HuH-7 (cell line): ENCODE measurements at places on chromosomes 5 and 9.

- DNase-seq = no peak
Measured at GRCh38 chr5:113380807-113381326, 53.9 kb downstream of the TSSK1B start.

DNA sequence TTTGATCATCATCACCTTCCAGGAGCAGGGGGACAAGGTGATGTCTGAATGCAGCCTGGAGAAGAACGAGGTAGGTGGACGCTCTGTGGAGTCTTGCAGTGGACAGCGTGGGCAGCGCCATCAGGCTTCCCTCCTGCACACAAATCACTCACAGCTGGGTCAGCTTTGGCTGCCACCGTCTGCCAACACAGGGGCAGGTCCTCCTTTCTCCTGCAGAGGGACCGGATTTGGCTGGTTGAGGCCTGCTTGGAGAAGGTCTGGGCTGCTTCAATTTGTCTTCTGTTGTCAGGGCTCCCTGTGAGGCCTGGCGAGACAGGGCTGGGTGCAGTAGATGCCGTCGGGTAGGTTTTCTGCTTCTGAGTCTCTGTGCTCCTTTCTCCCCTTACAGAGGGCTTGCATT lies 180.6 kb downstream of the CACNA1B start:
- DNase-seq = no peak

DNA sequence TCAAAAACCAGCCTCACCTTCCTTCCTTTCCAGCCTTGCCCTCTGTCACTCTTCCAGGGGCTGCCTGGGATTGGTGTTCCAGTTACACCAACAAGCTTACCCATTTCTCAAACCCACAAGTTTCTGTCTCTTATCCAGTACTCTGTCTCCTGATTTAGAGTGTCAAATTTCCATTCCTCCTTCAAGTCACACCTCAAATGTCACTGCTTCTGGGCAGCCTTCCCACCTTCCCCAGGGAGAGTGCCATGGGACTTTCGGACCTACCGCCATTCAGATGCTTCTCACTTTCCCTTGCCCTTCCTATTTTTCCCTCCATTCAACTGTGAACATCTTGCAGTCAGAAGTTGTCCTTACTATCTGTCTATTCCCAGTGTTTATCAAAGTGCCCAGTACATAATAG lies 2.0 kb upstream of the GRXCR2 start:
- DNase-seq = no peak

DNA sequence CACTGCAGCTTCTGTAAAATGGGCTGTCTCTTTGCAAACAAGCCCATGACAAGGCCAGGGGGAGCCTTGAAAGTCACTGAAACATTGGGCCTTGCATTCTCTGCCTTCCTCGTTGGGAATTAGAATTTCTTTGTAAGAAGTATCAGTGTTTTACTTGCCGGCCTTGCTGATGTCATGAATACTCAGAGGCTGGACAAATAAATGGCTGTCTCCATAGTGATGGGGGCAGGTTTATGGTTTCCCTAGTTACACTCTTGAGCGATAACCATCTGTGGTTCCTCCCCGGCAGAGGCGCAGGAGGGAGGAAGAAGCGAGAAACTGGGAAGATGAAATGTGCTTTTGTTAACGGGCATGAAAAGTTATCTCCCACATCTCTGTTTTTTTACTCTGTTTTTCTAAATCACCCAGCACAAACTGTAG lies 272.7 kb upstream of the PANK3 start:
- DNase-seq = no peak

DNA sequence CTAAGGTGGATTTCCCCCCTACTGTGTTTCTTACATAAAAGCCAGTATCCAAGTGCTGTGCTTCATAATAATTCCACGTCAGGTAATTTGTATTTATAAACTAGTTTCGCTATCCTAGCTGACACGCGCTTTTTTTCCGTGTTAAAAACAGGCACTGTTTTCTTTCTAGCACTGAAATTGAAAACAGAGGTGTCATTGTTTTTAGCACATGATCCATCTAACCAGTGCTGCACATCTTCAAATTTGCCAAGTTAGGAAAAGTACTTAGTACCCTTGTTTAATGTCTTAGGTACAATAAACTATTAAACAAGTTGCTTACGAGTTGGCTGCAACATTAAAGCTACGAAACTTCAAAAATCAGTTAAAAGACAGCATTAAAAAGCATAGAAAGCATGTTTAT lies 49.9 kb downstream of the JMY start:
- DNase-seq = no peak

GRCh38 chr9:83563360-83563759 lies 25.2 kb upstream of the FRMD3 start:
- DNase-seq = no peak

- no peak for DNase-seq
Measured at GRCh38 chr9:81619353-81620001, 69.9 kb downstream of the TLE1 start.

DNA sequence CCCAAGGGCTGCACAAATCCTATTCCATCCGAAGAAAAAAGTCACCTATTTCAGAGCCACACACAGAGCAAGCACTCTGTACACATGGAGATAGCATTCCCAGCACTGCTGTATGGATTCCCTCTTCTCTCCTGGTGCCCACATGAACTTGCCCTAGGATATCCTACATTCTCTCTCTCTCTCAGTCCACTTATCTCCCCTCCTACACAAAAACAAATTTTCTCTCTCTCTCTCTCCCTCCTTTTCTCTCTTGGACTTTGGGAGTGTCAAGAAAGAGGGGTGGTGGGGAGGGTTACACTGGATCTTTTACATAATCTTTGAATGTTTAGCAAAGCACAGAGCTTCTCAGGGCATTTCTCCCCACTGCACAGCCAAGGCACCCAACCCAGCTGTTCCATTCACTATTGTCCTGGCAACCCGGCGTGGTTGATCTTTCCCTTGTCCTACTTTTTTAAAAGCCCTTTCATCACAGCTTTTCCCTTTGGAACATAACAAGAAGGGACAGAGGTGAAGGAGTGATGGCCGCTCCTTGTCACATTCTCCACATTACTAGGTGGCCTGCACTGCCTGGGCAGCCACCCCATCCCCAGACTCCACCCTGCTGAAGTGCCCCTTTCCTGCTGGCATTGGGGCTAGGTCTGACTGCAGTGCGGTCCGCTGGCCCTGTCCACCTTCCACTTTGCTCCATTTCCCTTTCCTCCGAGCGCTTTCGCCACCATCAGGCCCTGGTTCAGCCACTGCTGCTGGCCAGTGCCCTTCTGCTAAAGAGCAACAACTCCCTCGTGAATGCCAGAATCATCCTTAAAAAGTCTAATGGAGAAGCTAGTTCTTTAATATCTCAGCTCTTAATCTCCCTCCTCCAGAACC lies 22.2 kb upstream of the SLC1A3 start:
- DNase-seq = no peak

- no peak for DNase-seq
Measured at GRCh38 chr5:98128271-98128670, 645.2 kb upstream of the RGMB start.

DNA sequence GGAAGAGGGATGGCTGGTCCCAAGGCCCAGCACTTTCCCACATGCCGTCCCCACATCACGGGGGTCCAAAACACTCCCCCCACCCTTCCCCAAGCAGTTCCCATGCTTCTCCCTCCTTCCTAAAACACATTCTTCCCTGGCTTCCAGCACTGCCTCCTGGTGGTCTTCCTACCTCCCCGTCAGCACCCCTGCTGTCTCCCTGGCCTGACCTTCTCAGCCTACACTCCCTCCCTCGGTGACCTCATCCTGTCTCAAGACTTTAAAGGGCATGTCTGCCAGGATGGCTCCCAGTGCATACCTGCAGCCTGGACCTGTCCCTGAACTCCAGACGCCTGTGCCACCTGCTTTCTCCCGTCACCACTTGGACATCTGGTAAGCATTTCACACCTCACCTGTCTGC lies 4.3 kb upstream of the NCS1 start:
- no peak for DNase-seq

- DNase-seq = no peak
Measured at GRCh38 chr5:162107591-162107990, 40.0 kb downstream of the GABRG2 start.

DNA sequence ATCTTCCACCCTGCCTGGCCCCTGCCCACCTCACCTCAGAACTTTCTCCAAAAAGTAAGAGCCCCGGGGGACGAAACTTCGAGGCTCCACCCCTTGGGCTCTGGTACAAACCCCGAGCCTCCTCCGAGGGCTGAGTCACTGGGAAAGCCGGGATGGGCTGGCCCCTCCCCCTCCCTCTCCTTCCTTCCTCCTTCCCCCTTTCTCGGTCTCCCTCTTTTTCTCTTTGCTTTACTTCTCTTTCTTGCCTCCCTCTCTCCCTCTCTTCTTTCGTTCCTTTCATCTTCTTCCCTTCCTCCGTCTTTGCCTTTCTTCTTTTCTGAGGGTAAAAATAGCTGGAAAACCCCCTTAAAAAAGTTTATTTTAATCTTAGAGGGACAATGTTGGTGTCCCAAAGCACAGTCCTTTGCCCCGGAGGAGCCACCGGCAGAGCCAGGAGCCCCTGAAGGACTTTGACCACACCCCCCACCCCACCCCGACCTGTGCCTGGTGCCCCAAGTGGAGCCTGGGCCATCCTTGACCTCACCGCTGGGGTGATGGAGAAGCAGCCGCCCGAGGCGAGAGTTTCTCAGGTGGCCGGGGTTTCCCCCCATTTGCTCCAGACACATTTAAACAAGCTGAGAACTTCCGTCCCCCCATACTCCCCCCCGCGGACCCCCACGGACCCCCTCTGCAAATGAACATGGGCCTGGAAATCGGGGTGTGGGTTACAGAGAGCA lies 5.7 kb upstream of the NOTCH1 start:
- DNase-seq = no peak

DNA sequence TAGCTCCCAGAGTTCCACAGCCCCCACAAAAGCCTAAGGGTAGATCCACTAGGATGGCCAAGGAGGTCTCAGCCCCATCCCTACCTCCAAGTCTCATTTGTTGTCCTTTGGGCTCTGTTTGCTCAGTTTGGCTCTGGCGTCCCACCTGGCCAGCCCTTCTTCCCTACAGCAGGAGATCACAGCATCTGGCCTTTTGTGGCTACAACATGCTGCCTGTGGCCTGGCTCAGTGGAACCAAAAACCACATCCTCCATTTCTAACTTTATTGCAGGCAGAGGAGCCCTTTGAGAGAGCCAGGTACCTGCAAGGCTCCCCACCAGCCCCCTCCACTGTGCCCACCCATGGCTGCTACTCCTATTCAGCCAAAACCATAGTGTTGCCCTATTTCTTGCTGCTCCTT lies 11.4 kb downstream of the JADE2 start:
- DNase-seq = no peak

DNA sequence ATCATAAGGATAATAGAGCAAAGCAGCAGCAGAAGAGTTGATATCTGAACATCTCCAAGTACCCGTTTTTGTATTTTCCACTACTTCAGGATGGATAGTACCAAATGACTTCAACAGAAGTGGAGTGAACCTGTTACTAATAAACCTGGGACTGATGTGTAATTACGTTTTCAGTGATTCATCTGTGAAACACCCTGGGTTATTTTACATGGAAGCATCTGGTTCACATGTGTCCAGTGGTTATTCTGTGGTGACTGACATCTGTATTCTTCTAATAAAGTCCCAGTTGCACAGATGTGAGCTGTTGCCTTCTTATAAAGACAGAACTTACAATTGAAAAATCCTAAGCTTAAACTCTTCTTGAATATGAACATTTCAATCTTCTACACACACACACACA lies 139.7 kb upstream of the VCAN start:
- no peak for DNase-seq

DNA sequence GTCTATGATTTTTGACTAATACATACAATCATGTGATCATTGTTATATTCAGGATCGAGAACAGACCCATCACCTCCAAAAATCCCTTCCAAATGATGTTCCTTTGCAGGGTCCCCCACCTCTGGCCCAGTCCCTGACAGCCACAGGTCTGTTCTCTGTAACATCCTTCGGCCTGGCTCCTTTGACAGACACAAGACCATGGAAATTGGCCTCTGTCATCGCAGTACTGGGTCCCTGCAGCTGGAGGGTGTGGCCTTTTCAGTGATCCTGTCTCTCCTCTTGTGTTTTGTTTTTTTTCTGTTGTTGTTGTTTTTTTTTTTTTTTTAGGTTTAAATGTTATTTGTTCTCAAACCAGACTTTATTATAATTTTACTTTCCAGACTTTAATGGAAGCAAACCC lies 27.4 kb upstream of the ANKRD33B start:
- no peak for DNase-seq

DNA sequence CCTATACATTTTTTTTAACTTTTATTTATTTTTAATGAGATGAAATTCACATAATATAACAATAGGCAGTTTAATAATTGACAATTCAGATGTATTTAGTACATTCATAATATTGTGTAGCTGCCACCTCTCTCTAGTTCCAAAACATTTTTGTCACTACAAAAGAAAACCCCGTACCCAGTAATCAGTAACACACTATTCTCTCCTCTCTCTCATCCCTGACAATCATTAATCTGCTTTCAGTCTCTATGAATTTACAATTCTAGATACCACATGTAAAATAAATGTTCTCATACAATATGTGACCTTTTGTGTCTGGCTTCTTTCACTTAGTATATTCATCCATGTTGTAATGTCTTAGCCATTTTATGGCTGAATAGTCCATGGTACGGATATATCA lies 244.8 kb upstream of the DMRT1 start:
- DNase-seq = no peak

GRCh38 chr5:16577677-16578076 lies 39.1 kb downstream of the RETREG1 start:
- no peak for DNase-seq

DNA sequence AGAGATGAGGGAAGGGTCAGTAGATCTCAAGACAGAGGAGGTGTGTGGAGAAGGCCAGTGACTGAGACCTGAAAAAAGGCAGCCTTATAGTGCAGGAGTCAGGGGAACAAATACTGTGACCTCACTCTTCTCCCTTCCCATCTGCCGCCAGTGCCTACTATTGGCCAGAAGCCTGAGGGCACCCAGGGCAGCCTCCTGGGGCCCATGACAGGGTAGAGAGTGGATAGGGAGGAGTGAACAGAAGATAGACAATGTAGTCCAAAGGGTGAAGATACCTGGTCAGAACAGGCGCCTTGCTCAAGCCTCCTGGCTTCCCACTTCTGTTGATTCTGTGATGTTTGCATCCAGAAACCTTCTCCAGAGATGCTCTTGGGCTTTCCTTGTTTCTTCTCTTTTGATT lies 196.7 kb downstream of the PBX3 start:
- DNase-seq = no peak

DNA sequence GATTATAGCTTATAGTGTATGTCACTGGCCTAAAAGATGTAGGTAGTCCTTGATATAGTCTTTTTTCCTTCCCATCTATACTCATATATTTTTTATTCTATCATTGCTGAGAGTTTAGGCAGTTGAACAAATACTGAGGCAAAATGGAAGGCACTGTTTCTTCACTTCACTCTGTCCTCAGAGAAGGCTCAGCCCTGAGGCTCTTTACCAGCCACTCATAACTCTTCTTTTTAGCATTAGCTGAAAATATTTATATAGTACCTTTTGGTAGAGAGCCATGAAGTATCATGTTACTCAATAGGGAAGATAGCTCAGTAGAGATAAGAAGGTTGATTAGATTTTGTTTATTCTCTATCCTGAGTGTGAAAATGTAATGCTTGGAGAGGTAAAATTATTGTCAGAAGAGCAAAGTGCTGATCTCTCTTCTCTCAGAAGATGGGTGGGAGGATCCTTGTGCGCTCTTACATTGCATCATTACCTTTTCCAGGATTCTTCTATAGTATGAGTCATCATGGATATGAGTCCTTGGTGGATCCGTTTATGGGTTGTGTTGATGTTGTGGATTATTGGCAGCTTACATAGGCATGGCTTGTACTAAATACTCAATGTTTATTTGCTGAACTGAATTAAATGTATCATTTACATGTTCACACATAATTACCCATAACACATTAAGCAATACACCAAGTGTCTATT lies 88.1 kb downstream of the ANXA1 start:
- DNase-seq = no peak

GRCh38 chr9:74861773-74862474 lies 25.8 kb downstream of the TRPM6 start:
- no peak for DNase-seq

GRCh38 chr5:8418049-8418426 lies 549.1 kb downstream of the MTRR start:
- DNase-seq = no peak
